Diencephalon (tissue), 1 donor: ENCODE measurements at places on chromosomes 11 and 22. TPM values are rescaled to one million over a fixed set of nuclear protein-coding genes. Genes with fewer than 3 reads are reported as not detected.

Gene GGT5
- total RNA-seq, result 1.6 TPM

Gene IGSF9B
- 40.8 TPM for total RNA-seq

Gene SESN3
- 140 TPM for total RNA-seq

Gene XKR3
- total RNA-seq, result not detected

Gene TENM4
- total RNA-seq, result 71.5 TPM

Gene CADM1
- total RNA-seq, result 366 TPM

Gene KIF18A
- total RNA-seq, result 6.9 TPM

Gene MAP6
- total RNA-seq, result 102 TPM

Gene NAA40
- total RNA-seq, result 19.8 TPM

Gene FAT3
- total RNA-seq, result 304 TPM

Gene SCUBE1
- 3.9 TPM for total RNA-seq

Gene ZMAT5
- total RNA-seq, result 14.3 TPM

Gene VSIG10L2
- not detected for total RNA-seq

Gene HBG2
- total RNA-seq, result 2,344 TPM

Gene ACCS
- total RNA-seq, result 16.6 TPM

Gene NCAM1
- 689 TPM for total RNA-seq

Gene SAA4
- total RNA-seq, result not detected

Gene NXPE2
- total RNA-seq, result 1.4 TPM

Gene SHISAL1
- 43.8 TPM for total RNA-seq

Gene TSSK2
- total RNA-seq, result not detected

Gene CCDC89
- total RNA-seq, result 2.5 TPM

Gene DDT
- total RNA-seq, result 48.2 TPM

Gene VPREB1
- total RNA-seq, result not detected

Gene ZW10
- 16.8 TPM for total RNA-seq
